ENCODE measurements at places on chromosomes 5 and 9.

DNA sequence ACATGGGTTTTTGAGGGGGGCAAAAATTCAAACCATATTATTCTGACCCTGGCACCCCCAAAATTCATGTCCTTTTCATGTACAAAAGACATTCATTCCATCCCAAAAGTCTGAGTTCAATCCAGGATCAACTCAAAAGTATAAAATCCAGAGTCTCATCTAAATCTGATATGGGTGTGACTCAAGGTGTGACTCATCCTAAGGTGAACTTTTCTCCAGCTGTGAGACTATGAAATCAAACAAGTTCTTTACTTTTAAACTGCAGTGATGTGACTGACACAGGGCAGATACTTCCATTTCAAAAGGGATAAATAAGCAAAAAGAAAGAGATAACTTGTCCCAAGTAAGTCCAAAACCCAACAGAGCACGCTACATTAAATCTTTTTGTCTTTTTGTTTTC, 20.6 kb upstream of the CYLC2 start:
- no peak for DNase-seq

- DNase-seq = no peak
These were observed 70.3 kb upstream of the RARS1 start for GRCh38 chr5:168415971-168416370.

GRCh38 chr5:74382987-74383593, 257.4 kb downstream of the ENC1 start:
- no peak for DNase-seq

GRCh38 chr9:112140936-112141335, 34.2 kb downstream of the SUSD1 start:
- no peak for DNase-seq

- no peak for DNase-seq
These were observed 13.5 kb downstream of the ZFP37 start for GRCh38 chr9:113042884-113043657.

DNA sequence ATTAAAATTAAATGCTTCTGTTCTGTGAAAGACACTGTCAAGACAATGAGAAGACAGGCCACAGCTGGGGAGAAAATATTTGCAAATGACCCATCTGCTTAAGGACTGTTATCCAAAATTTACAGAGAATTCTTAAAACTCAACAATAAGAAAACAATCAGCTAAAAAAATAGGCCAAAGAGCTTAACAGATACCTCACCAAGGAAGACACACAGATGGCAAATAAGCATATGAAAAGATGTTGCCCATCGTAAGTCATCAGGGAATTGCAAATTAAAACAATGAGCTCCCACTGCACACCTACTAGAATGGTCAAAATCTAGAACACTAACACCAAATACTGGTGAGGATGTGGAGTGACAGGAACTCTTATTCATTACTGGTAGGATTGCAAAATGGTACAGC, 10.3 kb downstream of the WNK2 start:
- DNase-seq = no peak

DNA sequence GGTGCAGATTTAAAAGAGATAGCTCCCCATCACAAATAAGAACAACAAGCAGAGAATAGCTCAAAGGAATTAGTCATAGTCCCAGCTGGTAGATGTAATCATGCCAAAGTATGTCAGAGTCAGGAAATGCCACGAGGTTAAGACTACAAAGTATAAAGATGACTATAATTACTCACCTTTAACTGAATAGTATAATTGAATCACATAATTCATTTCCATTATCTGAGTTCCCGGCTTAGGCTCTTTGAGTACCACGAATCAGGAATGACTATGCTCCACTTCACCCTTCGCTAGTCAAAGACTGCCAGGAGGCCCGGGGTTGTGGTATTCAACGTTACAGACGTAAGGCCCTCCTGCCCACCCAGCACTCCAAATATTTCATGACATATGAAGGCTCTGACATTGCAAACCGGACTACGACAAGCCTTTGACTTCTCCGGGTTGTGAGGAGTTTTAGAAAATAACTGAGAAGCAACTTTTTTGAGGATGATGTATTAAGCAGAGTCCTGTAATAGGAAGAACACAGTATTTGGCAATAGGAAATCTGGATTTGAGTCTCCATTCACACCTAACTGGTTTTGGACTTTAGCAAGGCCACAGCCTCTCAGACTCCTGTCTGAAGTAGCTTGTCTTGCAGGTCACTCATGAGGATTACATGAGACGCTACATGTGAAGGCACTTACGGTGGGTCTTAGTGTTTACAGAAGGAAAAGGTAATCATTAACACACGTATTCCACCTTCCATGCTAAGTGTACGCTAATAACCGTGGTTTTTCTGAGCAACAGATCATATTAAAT, 64.6 kb downstream of the ENC1 start:
- no peak for DNase-seq

All from stimulated activated CD4-positive, alpha-beta T cell treated with anti-CD3 and anti-CD28 coated beads, TNF-alpha, amount 100 ng/mL, for 1 hour (primary cell).